ENCODE measurements at places on chromosomes 7 and 10. TPM values are rescaled to one million over a fixed set of nuclear protein-coding genes. Genes with fewer than 3 reads are reported as not detected.

- H3K4me3 ChIP-seq = no peak overlapping the region
- H3K36me3 ChIP-seq = no peaks in the 10 kb centered on the region
- no peaks in the 10 kb centered on the region for H3K4me1 ChIP-seq
- H3K27me3 ChIP-seq = no peaks in the 10 kb centered on the region
These were observed 293.2 kb downstream of the THSD7A start for GRCh38 chr7:11538751-11539299.

NME8 gene
- not detected for total RNA-seq

OR2A1 gene
- total RNA-seq = under 0.01 TPM

DNA sequence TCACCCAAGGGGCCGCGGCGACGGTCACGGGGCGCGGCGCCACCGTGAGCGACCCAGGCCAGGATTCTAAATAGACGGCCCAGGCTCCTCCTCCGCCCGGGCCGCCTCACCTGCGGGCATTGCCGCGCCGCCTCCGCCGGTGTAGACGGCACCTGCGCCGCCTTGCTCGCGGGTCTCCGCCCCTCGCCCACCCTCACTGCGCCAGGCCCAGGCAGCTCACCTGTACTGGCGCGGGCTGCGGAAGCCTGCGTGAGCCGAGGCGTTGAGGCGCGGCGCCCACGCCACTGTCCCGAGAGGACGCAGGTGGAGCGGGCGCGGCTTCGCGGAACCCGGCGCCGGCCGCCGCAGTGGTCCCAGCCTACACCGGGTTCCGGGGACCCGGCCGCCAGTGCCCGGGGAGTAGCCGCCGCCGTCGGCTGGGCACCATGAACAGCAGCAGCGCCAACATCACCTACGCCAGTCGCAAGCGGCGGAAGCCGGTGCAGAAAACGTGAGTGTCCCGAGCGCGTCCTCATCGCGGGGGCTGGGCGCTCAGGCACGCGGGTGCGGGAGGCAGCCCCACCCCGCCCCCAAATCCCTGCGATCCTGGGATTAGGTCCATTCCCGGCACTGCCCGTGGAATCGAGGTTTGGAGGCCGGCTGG is 509 bp downstream of the AHR start:
- H3K27ac ChIP-seq = peak overlapping the region; percentile 85
- DNase-seq = peak; percentile 21
- no peaks in the 10 kb centered on the region for H3K36me3 ChIP-seq
- H3K4me1 ChIP-seq = peaks cover 3% of the 10 kb centered on the region

TMEM140 gene
- 29.7 TPM for total RNA-seq

STOX1 gene
- under 0.01 TPM for total RNA-seq

DNA sequence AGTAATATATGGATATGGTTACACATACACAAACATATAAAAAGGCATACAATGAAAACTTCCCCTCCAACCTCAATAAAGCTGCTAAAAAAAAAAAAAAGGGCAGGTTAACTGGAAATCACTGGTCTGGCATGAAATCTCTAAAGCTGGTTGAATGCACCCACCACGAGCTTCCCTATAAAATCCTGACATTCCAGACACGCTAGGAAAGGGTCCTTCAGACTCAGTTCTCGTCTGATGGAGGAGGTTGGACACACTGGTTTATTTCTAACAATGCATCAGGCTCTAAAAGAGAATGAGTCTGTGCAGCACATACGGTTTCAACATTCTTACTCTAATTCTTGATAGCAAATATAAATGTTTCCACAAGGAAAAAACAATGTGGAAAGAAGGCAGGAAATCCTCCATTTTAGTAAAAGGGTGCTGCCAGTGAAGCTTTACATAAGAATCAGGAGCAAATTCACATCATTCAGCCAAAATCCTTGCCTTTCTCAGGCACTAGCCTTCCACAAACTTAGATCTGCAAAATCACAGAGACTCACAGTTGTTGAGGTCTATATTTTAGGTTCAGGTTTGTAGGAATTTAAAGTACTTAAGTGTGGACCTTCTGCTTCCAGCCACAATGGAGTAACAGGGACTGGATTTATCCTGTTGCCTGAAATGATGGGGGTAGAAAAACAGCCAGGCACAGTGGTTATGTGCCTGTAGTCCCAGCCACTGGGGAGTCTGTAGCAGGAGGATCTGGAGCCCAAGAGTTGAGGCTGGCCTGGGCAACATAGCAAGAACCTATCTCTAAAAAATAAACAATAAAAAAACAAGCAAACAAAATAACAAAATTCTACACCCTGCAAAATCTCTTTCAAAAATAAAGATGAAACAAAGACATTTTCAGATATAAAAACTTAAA is 73.5 kb downstream of the CYTH3 start:
- no peak overlapping the region for H3K4me3 ChIP-seq
- H3K27me3 ChIP-seq = no peaks in the 10 kb centered on the region
- DNase-seq = no peak
- H3K27ac ChIP-seq = no peak overlapping the region

DNA sequence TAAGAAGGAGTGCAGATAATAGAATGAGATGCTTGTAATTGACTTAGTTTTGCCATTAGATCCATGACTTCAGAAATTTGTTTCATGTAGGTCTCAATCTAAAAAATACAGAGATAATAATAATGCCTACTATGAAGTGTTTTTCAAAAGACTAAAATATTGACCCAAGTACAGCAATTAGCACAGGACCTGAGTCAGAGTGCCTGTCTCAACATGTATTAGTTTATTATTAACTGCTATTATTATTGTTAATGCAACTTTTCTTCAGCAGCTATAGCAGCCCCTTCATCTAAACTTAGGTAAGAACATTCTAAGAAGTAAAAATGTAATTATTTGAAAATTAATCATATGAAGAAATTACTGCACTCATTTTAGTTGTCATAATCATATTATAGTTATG is 82.9 kb upstream of the HGF start:
- H3K27ac ChIP-seq = no peak overlapping the region
- H3K36me3 ChIP-seq = no peaks in the 10 kb centered on the region
- H3K4me1 ChIP-seq = no peaks in the 10 kb centered on the region
- no peak for DNase-seq
- no peak overlapping the region for H3K4me3 ChIP-seq

GRCh38 chr7:76316984-76317781 is 14.7 kb downstream of the HSPB1 start:
- H3K27ac ChIP-seq = peak overlapping the region; percentile 96
- peaks cover 17% of the 10 kb centered on the region for H3K4me1 ChIP-seq
- no peaks in the 10 kb centered on the region for H3K36me3 ChIP-seq
- H3K4me3 ChIP-seq = peak overlapping the region; percentile 76
- no peaks in the 10 kb centered on the region for H3K27me3 ChIP-seq

DNA sequence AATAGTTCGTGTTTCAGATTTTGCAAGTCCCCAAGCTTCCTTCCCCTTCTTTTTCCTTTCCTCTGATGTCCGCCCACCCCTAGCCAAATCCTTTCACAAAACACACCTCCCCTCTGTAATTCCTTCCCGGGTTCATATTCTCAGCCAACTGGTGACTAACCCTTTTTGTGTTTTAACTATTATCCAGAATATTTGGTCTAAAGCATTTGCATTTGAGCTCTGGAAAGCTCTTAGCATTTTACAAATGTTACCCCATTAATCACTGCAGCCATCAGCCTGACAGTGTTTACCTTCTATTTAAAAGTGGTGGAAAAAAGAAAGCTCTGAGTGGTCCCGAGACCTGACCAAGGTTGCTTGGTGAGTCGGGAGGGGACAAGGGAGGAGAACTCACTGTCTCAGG is 139.0 kb downstream of the CREB5 start:
- DNase-seq = peak; percentile 82
- no peak overlapping the region for H3K4me3 ChIP-seq
- H3K27me3 ChIP-seq = no peaks in the 10 kb centered on the region

DNA sequence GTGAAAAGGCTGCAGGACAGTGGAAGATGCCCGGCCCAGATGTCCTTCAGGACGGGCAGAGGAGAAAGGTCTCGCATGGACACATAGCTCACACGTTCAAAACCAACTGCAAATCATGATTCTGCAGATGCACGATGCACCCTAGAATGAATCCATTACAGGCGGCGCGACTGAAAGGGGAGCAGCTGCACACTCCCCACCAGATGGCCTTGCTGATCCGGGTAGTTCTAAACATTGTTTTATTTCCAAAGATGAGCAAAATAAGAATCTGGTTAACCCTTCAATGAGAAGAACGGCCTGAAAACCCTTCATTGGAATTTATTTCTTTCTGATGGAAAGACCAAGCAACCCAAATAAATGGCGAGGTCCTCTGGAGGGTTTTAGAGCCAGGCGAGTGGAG is 33.8 kb downstream of the CHST15 start:
- no peaks in the 10 kb centered on the region for H3K36me3 ChIP-seq
- DNase-seq = no peak
- no peak overlapping the region for H3K4me3 ChIP-seq
- no peaks in the 10 kb centered on the region for H3K27me3 ChIP-seq
- H3K27ac ChIP-seq = no peak overlapping the region
- no peaks in the 10 kb centered on the region for H3K4me1 ChIP-seq

DNA sequence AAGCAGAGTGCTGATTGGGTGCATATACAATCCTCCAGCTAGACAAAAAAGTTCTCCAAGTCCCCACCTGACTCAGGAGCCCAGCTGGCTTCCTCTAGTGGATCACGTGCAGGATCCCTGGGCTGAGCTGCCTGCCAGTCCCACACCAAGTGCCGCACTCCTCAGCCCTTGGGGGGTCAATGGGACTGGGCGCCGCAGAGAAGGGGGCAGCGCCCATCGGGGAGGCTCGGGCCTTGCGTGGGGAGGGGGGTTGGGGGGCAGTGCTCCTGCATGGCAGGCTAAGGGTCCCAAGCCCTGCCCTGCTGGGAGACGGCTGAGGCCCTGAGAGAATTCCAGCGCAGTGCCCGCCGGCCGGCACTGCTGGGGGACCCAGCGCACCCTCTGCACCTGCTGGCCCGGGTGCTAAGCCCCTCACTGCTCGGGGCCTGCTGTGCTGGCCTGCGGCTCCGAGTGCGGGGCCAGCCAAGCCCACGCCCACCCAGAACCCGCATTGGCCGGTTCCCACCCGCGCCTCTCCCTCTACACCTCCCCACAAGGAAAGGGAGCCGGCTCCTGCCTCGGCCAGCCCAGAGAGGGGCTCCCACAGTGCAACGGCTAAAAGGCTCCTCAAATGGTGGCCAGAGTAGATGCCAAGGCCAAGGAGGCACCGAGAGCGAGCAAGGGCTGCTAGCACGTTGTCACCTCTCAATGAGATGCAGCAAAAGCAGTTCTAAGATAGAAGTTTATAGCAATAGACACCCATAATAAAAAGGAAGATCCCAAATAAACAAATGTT is 274.3 kb upstream of the LRRTM3 start:
- H3K4me1 ChIP-seq = no peaks in the 10 kb centered on the region
- H3K27ac ChIP-seq = no peak overlapping the region
- no peak overlapping the region for H3K4me3 ChIP-seq
- DNase-seq = no peak

GRCh38 chr10:127993056-127993690 is 86.3 kb downstream of the PTPRE start:
- no peak overlapping the region for H3K4me3 ChIP-seq
- no peak overlapping the region for H3K27ac ChIP-seq
- no peaks in the 10 kb centered on the region for H3K4me1 ChIP-seq
- no peaks in the 10 kb centered on the region for H3K36me3 ChIP-seq
- no peak for DNase-seq
- no peaks in the 10 kb centered on the region for H3K27me3 ChIP-seq

DNA sequence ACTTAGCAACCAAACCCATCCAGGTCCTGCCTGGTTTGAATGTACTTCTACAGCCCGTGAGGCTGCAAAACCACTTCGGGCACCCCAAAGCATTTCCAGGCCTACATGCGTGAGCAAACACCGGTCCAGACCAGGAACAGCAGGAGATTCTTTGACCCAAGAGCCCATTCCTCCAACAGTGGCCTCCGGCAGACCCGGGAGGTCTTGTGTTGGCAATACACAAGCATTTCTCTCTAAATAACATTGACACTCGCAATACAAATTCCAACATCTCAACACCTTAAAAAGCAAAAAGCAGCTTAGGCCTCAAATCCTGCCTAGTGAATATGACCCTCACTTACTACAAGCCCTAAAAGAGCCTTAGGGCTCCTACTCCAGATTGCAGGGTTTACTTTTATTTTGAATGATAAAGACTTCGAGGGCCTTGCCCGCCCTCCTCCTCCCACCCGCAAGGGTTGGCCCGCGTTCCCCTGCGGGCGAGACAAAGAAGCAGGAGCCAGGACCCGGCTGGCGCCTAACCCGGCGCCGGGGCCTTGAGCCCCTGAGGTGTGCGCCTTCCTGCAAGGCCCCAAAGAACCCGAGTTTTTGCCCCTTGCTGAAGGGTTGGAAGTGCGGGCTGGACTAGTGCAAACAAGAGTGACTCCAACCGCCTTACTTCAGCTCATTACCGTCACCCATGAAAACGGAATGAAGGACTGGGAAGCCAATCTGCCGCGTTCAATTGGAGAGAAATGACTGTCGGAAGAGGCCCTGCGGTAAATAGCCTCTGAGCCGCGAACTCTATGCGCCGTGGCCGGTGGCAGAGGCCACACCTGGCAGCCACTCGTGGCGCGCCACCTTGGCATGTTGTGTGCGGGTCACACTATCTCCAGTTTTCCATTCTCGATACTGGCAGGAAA is 3.4 kb upstream of the DLX6 start:
- no peaks in the 10 kb centered on the region for H3K4me1 ChIP-seq
- H3K4me3 ChIP-seq = no peak overlapping the region
- DNase-seq = no peak
- no peaks in the 10 kb centered on the region for H3K36me3 ChIP-seq
- no peak overlapping the region for H3K27ac ChIP-seq

DMTF1 gene
- 59.8 TPM for total RNA-seq

DNA sequence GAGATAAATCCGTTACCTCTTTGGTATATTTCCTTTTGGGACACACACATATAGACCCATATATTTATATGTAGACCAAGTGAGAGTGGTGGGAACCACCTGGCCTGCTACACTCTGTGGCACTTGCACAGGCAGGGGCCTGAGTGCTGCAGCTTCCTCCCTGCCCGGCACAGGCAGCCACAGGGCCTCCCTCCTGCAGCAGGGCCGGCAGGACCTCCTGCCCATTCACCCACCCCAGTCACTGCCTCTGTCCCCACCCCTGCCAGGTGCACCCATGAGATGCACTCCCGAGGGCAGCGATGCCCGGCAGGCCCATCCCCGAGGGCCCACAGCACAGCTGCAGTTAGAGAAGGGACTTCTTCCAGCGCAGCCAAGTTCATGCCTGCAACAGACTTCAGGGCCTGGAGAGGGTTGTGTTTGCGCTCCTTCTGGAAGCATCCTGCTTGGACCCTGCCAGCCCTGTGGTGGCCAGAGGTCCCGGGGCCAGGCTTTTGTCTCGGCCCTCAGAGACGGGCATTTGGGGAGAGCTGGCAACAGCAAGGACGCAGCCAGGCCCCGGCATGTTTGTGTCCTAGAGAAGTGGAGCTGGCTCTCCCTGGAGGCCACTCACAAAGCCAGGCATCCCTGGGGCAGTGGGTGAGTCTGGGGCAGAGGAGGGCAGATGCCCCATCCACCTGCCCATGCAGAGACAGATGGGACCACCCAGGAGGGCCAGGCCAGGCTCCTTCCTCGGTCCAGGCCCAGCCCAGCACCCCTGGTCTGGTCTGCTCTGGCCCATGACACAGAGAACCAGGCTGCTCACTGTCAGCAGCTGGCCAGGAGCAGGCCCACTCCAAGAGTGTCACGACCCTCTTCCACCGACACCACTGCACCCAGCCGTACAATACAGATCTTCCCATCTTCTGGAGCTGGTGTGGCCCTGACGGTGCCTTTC is 41.4 kb downstream of the PWWP2B start:
- DNase-seq = no peak
- H3K4me3 ChIP-seq = no peak overlapping the region
- no peaks in the 10 kb centered on the region for H3K4me1 ChIP-seq
- H3K36me3 ChIP-seq = no peaks in the 10 kb centered on the region
- H3K27ac ChIP-seq = no peak overlapping the region
- H3K27me3 ChIP-seq = no peaks in the 10 kb centered on the region

ANKRD30A gene
- not detected for total RNA-seq

Measured in fibroblast of lung (primary cell).